NCI-H1105 treated with DMSO at 0.1 percent for 48 hours (cell line): ENCODE measurements at places on chromosomes 4 and X.
A peak's percentile ranks its signal among the peaks of the same experiment; 100 is the strongest.

- DNase-seq: no peak
These were observed 1454.1 kb downstream of the PCDH19 start for GRCh38 chrX:98956014-98956413.

DNA sequence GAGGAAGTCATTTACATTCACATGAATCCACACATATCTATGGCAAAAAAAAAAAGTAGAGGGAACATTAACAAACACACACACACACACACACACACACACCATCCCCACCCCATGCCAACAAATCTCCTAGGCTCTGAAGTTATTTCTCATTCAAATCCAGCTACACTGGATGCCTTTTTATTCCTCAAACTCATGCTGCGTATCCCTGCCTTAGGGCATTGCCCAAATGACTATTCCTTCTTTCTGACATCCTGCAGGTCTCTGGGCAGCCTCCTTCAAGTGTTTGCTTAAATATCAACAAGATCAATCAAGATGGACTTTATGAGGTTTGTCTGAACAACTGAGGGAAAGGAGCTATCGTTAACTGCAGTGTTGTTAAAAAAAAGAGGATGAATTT is 106.5 kb upstream of the FAM9A start:
- DNase-seq: no peak

- no peak for DNase-seq
These were observed 30.7 kb downstream of the EREG start for GRCh38 chr4:74395633-74396032.

GRCh38 chr4:28744066-28744465 is 1883.4 kb downstream of the STIM2 start:
- DNase-seq: no peak

- DNase-seq: no peak
These were observed 2.3 kb downstream of the PGRMC2 start for GRCh38 chr4:128285085-128285997.

GRCh38 chrX:40303256-40304077 is 205.7 kb upstream of the BCOR start:
- DNase-seq: no peak

DNA sequence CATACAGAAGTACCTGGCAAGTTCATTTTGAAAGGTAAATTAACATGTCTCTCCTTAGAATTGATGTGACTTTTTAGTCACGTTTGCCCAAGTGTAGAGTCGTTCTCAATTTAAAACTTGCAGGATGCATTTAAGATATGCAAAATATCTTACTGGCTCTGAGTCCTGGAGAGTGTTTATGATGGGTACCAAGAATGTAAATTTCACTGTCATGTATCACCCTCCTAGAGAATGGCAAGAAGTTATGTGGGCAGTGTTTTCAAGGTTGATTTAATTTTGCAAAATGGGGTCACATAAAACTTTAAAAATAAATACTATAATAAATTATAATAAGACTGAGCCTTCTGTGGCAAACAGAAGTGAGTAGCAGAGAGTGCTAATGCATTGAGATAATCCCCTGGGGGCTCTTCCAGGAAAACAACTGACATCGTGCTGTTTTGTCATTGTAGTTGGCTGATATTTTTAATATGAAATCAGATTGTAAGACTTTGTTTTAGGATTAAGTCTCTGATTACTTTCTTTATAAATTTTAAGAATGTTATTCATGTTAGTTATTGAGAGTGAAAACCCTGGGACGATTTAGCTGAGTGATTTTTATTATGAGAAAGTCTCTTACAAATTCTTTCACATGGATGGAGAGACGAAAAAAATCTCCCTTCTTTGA is 103.0 kb downstream of the AFF1 start:
- no peak for DNase-seq

DNA sequence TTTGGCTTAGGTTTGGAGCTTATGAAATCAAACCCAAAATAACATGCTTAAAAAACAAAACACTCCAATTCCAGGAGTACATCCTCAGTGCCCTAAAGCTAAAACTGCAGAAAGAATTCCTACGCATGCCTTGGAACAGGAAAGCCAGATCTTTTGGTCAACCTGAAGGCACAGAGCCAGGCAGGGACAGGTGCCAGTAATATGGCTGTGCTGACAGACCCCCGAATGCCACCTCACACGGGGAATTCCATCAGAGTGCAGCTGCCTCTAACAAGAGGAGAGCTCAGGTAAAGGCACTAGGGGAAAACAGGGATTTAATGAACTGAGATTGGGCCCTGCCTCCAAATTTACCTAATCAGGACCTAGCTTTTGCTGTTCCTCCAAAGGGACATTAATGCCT is 77.1 kb downstream of the SHISA3 start:
- DNase-seq: no peak

DNA sequence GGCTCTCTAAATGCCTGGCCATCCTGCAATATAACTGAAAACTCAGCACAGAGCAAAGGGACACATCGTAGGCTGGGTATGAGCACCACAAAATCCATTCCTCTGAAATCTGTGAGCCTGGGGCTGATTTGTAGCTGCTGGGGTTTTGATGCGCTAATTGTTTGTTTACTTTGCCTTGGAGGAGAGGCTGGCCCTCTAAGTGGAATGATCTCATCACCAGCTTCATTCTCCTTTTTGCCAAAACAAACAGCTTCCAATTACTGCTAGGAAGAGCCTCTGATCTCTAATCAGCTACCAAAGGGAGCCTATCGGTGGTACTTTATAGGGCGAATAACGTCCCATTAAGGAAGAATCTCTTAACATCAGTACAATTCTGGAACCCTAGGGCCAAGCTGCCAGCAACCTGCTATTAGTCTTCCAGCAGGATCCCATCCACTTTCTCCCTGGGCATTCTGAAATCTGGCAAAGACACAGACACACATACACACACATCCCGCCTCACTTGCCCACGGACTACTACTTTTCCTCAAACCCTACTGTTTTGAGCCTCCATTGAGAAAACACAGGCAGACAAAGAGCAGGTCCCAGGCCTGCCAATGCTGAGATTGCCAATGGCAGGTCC is 5.8 kb downstream of the ANOS1 start:
- peak; percentile 93 for DNase-seq

DNA sequence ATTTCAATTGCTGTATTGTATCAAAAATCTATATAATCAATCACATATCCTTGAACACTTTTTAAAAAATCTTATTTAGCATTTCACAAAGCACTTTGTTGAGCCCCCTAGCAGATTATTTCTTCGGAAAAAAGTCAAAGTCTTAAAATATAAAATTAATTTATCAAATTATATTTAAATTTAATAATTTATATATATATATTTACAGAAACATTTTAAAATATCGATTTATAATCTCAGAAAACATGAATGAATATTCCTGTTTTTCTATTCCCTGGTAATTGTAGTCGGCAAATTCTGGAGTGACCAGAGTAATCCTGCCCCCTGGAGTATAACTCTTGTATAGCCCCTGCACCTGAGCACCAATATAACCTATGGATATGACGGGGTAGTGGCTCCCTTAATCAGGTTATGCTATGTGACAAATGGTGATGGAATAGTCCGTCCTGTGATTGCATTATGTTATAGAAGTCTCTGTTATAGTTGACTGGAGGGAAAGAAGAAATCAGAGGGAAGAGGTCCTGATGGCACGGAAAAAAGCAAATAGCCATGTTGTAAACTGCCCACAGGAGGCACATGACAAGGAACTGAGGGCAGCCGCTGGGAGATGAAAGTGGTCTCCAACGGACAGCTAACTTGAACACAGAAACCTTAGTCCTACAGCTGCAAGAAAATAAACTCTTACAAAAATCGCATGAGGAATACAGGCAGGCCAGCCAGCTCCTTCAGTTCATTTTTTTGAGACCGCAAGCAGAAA is 1092.3 kb downstream of the ARAP2 start:
- no peak for DNase-seq

DNA sequence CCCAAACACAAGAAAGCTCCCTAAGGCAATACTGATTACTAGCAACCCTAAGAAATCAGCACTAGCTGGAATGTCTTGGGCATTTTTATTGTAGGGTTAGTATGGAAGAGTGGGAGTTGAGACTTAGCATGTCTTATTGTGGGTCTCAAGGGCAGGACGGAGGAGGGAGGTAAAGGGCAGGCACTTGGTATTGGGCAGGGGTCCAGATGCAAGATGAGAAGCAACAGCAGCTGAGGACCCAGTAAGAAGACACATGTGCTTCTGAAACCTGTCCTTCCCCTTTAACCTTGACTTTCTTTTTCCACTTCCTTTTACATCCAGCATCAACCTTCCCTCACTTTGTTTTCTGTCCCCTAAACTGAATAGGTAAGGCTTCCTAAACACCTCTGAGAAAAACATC is 37.4 kb downstream of the LARP7 start:
- DNase-seq: no peak
